ENCODE measurements at places on chromosomes 12 and 14.

DNA sequence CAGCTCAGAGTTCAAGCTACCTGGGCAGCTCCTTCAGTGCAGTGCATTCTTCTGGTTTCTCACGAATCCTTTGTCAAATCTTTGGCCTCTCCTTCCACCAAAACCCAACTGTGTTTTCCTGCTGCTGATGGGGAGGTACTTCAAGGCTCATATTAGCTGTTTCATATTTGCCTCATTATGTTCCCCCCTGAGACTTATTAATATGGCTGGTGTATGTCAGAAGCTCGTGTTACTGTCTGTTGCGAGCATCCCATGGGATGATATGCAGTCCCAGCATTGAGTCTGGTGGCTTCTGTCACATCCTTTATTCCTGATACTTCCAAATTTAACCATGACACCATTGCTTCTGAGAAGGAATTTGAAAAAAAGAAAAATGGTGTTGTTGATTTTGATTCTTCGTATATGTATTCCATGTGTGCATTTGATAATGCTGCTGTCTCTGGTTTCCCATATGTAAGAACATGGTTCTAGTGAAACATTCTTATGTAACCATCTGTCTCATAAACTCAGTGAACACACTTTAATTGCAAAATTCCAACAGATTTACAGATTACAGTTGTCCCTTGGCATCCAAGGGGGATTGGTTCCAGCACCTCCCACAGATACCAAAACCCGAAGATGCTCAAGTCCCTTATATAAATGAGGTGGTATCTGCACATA lies 149.1 kb downstream of the KICS2 start:
- DNase-seq = no peak

DNA sequence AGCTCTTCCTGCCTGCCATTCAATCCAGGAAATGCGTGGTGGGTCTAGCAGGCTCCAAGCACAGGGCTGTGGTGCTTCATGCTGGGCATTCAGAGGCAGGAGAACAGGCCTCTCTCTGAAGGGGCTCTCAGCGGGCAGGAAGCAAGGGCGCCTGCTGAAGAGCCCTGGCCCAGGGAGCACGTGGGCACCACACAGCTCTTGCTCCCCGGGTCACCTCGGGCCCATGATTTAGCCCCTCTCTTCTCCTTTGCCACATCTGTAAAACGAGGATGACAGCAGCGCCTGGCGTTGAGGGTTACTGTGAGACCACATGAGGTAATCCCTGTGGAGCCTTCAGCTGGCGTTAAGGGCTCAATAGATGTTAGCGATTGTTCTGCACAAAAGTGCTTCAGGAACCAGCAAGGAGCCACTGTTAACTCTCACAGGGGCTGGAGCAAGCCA lies 37.6 kb upstream of the SPTLC2 start:
- DNase-seq = no peak

GRCh38 chr14:78782551-78782950 lies 612.4 kb downstream of the NRXN3 start:
- no peak for DNase-seq

DNA sequence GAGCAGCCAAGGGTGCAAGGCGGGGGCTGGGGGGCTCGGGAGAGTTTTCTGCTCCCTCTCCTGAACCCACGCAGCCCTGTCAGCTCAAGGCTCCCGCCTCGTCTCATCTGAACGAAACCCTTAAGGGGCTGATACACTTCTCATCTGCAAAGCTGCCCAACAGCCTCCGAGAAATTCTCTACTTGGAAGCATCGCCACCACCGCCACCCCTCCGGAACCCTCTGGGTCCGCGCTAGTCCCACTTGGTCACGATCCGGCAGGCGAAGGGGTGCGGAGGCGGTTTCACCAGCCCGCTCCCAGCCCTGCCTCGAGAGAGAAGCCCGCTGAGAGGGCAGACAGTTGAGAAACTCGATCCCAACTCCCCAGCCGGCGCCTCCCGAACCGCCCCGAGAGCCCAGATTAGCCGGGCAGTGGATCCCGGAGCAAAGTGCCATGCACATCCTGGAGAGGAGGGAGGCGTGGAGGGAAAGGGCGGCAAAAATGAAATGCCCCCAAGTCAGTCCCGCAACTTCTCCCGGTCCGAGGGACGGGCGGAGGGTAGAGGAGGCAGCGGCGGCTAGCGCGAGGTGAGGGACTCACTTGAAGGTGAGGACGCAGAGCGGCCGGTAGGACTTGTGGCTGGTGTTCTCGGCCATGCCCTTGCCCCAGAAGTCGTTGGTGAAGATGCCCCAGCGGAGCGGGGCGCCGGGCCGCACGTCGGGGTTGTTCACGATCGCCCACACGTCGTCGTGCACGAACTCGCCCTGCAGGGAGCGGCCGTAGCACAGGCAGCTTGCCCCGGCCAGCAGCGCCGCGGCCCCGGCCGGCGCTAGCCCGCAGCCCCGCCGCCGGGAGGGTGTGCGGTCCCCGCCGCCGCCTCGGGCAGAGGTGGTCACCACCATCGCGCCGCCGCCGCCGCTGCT lies 620 bp downstream of the TMTC1 start:
- no peak for DNase-seq

- DNase-seq = no peak
These were observed 11.4 kb downstream of the AGAP2 start for GRCh38 chr12:57726884-57727757.

DNA sequence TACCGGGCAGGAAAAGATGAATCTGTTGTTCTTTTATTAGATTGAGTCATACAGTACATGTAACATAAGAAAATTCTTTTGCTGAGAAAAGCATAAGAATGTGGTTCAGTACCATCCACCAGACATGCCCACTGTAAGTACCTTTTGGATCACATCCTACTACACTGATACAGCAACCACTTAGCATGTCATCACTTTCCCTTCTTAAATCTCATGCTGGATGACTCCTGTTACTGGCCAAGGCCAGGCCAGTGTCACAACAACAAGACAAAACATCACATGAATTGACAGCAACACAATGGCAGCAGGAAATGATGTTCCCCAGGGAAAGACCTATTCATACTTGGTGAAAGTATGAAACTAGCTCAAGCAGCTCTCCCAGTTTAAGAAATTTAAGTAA lies 46.4 kb downstream of the STXBP6 start:
- DNase-seq = no peak

- no peak for DNase-seq
These were observed 1816.2 kb upstream of the FLRT2 start for GRCh38 chr14:83713732-83714131.

GRCh38 chr12:10042167-10042566 lies 11.7 kb downstream of the CLEC9A start:
- DNase-seq = no peak

DNA sequence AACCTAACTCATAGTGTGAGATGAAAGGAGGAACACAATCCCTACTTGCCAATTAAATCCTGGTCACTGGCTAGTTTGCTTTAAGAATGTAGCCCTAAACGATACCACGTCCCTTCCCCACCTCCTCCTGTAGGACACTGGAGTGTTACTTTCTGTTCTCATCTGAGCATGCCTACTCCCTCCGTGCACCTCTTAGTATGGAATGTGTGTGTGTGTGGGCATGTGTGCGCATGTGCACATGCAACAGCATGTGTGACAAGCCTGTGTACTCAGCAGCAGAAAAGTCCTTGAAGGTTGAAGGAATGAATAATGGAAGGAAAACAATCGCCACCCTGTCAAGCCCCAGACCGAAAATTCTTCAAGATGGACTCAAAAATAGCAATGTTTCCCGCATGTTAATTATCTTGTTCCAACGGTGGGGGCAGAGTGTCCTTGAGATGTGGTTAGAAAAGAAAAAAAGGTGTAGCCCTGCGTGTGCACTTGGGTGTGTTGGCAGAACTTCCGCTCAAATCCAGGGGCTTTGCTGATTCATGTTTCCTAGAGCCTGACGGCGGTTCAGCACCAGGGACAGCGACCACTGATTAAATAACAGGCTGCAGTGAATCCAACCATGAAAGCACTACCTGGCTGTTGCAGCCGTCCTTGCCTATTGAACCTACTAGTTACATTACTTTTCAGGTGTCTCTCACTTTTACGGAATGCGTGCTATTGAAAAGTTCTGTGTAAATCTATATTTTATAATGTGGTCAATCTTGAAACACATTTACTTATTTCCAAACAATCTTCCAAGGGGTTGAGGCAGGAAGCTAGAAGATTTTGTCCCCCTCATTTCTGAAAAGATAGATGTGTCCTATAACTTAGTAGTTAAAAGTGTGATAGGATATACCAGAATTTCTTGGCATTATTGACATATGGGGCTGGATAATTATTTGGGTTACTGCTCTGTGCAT lies 79.8 kb downstream of the SRRM4 start:
- DNase-seq = peak; percentile 9

DNA sequence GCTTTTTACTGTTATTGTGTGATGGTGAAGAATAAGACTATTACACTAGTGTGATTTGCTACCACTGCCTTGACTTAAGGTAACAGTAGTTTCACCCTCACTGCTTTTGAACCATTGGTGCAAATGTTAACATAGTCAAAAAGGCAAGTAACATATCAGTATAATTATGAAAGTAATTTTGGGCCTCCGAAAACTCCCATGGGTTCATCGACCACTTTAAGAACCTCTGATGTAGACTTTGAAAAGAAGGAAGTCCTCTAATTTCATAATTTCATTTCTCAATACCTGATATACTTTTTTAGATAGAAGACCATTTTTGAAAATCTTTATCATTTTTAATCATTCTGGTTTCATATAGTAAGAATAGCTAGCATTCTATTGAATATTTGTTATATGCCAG lies 57.7 kb downstream of the ETNK1 start:
- no peak for DNase-seq

- no peak for DNase-seq
These were observed 2.5 kb downstream of the CMAS start for GRCh38 chr12:22048351-22049041.

DNA sequence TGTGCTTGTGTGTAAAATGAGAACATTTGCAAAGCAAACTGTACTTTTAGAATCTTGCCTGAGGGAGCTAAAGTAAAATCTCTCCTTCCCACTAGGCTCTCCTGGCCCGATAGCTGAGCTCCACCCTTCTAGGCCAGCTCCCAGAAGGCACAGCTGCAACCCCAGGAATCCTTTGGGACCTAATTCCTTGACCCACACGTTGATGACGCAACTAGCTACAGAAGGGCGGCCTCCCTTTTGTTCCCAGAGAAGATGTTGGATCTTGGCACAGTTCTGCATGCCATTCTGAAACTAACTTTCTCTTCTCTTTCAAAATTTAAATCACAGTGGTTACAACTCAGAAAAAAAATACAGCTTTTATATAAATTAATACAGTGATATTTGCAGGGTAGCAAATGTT lies 268.1 kb downstream of the EGLN3 start:
- DNase-seq = no peak

- DNase-seq = no peak
These were observed 320.2 kb upstream of the SFSWAP start for GRCh38 chr12:131390412-131391334.

DNA sequence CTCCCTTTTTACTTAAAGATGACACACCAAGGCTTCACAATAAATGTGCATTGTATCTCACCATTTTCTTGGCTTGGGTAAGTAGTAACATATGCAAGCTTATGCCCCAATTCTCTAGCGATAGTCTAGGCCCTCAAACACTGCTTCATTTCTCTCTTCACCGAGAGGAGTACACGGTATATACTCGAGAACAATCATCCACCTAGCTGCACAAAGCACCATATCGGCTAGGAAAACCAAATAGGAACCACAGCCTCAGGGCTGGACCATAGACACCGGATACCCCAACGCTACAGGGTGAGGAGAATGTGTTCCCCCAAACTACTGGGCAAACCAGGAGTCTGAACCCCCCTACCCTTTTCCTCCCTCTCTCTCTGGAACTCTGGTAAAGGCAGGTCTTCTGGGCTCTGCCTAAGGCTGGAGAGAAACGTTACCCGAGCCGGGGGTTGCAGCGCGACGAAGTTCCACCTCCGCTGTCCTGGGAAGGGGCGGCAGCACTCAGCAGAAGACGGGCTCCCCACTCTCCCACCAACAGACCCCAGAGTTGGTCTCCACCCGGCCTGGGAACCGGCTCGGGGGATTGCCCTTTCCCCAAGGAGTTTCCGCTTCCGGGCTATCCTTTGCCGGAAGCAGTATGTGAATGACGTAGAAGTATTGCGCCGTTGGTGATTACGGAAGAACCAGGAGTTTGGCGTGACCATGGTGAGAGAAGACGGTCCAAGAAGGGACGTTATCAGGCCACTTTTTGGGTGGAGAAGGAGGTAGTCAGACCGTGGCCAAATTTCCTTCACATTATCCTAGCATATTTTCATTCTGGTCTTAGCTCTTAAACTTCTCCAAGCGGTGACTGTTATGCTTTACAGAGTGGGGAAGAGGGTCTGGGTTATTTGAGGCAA lies at the start of the genes AREL1 and FCF1:
AREL1 (minus strand) TSS at position 582 of the 896 bp plus-strand sequence. CDS start 27,465 bp downstream, outside the sequence.
FCF1 (plus strand) TSS at position 646 of the 896 bp plus-strand sequence; CDS start at position 700, 54 bp downstream.
- DNase-seq = peak; percentile 77

- DNase-seq = no peak
These were observed 56.0 kb downstream of the FBXO34 start for GRCh38 chr14:55327179-55327578.

- no peak for DNase-seq
These were observed 99.7 kb downstream of the WSCD2 start for GRCh38 chr12:108228746-108229145.

- DNase-seq = no peak
These were observed 367.8 kb upstream of the CLEC14A start for GRCh38 chr14:38623661-38624060.

DNA sequence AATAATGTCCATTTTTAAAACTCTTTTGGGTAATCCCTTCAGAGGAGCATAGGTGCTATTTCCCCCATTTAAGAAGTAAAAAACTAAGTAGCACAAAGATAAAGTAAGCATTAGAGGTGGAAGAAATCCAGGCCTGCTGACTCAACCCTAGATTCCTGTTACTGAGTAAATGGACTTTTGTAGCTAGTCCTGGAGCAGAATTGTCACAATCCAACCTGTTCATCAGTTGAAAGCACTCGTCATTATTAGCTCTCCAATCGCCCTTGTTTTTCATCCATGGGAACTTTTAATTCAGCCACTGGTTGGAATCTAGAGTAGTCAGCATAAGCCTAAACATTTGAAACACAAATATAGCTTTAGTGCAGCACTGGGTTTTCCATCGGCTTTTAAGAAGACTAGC lies 139.5 kb upstream of the AMIGO2 start:
- DNase-seq = no peak

GRCh38 chr14:101843665-101844064 lies 82.2 kb downstream of the PPP2R5C start:
- peak; percentile 68 for DNase-seq

GRCh38 chr12:3795492-3796133 lies 42.7 kb upstream of the CRACR2A start:
- DNase-seq = no peak

- DNase-seq = no peak
These were observed 243.1 kb downstream of the C12orf75 start for GRCh38 chr12:105573574-105573973.

DNA sequence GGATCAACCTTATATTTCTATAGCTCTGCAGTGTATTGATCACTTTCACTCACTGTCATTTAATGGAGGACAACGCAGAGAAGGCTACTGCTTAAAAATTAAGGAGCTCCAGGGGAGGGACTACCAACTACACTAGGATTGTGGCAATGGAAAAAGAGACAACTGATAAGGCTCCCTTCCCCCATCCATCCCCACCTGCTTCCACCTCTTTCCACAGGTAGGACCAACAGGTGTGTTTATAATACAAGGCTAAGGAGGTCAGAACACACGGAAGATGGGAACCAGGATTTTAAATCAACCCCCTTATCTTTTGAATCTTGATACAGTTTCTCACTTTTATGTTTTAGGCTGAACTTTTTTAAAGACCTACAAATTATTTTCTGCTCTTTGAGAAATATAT lies 90.8 kb downstream of the STAB2 start:
- no peak for DNase-seq

Measured in CD4-positive, alpha-beta T cell treated with Interleukin-17A for 4 hours (primary cell).